CD4-positive, alpha-beta T cell treated with Interferon gamma for 1 hour (primary cell): ENCODE measurements at places on chromosomes 5 and 9.

DNA sequence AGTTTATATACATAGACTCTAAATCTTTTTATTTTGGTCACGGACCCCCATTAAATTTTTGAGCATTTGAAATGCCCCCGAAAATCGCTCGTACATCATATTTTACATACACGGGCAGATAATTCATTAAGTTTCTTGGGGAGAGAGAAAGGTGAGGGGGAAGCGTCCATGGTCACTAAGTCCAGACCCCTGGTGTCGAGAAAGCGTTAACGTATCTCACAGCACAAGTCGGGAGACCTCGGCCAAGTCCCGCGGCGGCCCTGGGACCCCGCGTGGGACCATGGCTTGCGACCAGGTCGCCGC is 794 bp downstream of the PTBP3 start:
- no peak for DNase-seq

DNA sequence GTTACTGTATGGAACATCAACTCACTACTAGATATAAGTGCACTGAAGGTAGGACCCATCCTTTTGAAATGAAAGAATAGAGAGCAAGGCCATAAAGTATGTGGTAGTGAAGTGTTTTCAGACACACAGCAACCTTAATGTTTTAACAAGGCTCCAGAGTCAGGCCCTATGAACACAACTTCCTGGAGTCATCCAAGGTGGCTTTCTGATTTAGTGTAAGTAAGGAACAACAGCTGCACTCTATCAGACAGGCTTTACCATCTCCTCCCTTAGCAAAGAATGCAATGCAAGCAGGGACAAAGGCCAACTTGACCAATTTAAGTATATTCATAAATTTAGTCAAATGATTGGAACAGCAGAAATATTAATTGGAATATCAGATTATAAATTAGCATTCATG is 90.1 kb downstream of the MPDZ start:
- no peak for DNase-seq

GRCh38 chr5:55534436-55535198 is at the start of gene PLPP1:
TSS of gene PLPP1 (minus strand) at chr5:55534964. CDS start at chr5:55534629, 335 bp downstream.
- DNase-seq = peak; percentile 81

DNA sequence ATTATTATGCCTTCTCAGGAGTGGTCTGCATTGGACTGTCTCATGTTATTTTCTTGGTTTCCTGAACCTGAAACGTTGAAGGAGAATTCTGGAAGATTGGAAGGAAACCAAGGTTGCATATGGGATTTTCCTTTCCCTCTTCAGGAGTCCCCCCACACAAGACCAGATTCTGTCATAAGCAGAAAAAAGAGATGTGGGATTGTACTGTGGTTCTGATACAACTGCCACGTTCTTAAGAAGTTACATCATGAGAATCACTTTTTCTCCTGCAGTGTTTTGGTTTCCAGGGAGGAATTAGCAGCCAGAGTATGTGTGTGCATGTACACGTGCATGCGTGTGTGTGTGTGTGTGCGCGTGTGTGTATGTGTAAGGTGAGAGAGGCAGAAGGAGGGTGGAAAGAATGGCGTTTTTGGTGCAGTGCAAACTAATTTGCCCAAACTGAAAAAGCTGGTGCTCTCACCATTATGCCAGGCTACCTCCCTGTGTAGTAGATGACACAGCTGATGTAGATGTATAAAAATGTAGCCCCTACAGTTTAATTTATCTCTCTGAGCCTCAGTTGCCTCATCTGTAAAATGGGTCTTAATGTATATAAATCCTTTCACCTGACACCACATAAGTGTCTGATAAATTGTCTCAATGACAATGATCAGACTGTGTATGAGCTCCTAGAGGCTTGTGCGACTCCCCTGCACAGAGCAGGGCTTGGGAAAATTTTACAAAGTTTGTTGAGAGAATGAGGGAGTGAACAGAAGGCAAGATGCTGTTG is 38.6 kb downstream of the RALGPS1 start:
- no peak for DNase-seq

DNA sequence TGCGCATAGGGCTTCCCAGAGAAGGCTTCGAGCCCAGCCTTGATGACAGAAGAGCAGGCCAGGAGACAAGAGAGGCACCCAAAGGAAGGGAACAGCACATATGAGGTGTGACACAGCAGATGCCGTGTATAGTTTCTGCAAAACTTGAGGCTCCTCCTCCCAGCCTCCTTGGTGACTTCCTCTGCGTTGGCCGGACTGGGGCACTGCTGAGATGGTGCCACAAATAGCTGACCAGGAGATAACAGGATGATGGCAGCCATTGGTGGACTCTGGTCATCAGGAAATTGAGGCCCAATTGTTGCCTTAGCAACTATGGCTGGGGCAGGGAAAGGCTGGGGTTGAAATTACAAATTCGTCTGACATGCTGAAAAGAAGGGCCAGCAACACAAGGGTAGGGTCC is 4.8 kb upstream of the ZNF79 start:
- DNase-seq = no peak

GRCh38 chr9:111008158-111009075 is 29.9 kb downstream of the LPAR1 start:
- no peak for DNase-seq

- DNase-seq = no peak
These were observed 193.5 kb upstream of the EDIL3 start for GRCh38 chr5:84578226-84578625.

DNA sequence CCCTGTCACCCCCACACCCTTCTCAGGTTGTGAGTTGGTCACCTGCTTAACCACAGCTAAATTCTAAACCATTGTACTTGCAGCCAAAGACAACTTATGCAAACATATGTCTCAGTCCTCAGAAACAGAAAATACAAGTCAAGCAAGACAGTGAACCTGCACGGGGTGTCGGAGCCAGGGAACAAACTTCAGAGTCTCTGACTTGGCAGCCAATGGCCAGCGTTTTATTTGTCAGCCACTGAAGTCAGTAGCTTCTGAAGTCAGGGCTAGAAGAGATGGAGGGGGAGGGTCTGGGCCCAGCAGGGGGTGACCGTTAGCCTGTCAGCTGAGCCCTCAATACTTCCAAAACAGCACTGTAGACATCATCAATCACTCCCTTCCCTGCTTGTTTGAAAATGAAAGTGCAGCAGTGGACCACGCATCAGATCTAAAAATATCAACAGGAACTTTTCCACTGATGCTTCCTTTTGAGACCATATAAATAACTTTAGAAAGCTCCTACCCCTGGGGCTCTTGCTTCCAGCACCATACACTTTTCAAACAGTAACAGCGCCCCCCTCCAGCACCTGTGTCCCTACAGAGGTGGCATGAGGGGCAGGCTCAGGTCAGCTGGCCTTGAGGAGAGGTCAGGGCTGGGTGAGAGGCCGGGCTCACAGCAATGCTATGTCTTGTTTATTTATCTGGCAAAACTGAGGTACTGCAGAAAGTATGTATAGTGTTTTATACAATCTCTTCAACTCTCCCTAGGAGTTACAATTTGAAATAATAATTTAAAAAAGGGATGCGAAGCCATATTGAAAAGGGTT is 142.5 kb downstream of the ACER2 start:
- DNase-seq = no peak

- no peak for DNase-seq
These were observed 80.7 kb downstream of the ANKRD55 start for GRCh38 chr5:56152437-56152836.

DNA sequence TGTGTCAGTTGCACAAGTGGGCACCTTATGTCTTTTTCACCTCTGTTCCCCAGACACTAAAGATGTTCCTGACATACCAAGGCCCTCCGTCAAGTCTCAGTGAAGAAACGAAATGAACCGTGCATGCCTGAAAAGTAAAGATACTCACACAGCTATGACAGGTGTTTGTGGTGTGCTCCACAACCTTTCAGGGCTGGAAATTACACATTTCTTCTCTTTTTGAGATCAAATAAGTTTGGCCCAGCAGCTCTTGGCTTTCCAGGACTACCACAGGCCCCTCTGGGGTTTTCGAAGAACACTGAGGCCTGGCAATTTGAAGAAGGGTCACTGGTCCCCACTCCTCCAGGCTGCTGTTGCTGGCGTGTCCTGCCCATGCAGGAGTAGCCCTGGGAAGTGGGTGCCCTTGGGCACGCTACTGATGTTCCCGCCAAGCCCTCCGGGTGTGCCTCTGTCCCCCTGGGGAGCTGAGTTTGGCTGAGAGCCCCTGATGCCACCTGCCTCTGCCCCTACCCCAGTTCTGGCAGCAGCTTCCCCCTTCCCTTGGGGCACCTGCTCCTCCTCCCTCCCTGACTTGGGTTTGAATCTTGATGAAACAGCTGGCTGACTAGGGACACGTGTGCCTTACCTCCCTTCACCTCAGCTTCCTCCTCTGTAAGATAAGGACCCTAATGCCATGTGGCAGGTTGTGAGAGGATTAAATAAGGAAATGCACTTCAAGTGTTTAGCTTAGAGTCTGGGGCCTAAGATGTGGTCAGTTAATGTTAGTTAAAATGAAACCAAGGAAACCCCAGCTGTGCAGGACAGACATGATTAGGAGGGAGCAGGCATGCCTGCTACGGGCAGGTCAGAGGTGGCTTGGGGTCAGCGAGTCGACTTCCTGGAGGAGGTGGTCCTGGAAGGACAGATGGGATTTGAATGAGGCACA is 49.1 kb upstream of the GADD45G start:
- no peak for DNase-seq

GRCh38 chr5:160366230-160366629 is 4.2 kb downstream of the C1QTNF2 start:
- no peak for DNase-seq

GRCh38 chr9:5688109-5688508 is 59.2 kb downstream of the RIC1 start:
- no peak for DNase-seq

GRCh38 chr5:44833249-44833648 is 24.5 kb downstream of the MRPS30 start:
- DNase-seq = no peak

- no peak for DNase-seq
These were observed 148.5 kb downstream of the BNC2 start for GRCh38 chr9:16721972-16722371.

GRCh38 chr5:167853421-167853820 is 438.0 kb upstream of the WWC1 start:
- DNase-seq = no peak

GRCh38 chr5:178495706-178496105 is 94.5 kb downstream of the COL23A1 start:
- DNase-seq = no peak

- DNase-seq = no peak
These were observed 103.3 kb downstream of the ARHGEF28 start for GRCh38 chr5:73729329-73729728.

DNA sequence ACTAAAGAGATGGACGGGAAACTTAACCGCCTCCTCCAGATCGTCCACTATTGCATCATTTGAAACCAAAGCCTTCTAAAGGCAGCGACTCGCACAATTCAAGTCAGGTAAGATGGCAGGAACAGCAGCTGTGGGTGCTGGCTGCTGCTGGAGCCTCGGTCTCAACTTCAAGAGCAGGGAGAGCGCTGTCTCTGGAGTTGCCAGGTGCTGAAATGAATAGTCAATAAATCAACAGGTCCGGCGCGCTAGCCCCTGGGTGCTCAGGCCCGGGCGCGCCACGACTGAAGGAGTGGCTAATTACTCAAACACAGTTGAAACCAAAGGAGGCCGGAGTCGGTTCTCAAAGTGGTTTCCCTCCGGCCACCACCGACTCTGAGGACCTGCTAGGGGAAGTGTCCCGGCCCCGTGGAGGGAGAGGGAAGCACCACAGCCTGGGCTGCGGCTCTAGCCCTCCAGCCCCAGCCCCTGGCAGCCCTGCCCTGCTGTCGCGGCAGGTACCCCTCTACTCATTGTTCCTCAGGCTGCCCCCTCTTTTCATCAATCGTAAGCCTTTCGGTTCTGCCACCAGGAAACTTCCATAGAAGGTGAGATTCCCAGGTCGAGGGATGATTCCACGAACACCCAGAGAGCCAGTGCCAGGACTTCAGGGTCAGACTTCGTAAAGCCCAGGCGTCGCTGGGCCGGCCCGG is 804 bp downstream of the TTC39B start:
- peak; percentile 29 for DNase-seq

GRCh38 chr5:135140446-135141204 is 106.6 kb upstream of the PITX1 start:
- DNase-seq = peak; percentile 72

DNA sequence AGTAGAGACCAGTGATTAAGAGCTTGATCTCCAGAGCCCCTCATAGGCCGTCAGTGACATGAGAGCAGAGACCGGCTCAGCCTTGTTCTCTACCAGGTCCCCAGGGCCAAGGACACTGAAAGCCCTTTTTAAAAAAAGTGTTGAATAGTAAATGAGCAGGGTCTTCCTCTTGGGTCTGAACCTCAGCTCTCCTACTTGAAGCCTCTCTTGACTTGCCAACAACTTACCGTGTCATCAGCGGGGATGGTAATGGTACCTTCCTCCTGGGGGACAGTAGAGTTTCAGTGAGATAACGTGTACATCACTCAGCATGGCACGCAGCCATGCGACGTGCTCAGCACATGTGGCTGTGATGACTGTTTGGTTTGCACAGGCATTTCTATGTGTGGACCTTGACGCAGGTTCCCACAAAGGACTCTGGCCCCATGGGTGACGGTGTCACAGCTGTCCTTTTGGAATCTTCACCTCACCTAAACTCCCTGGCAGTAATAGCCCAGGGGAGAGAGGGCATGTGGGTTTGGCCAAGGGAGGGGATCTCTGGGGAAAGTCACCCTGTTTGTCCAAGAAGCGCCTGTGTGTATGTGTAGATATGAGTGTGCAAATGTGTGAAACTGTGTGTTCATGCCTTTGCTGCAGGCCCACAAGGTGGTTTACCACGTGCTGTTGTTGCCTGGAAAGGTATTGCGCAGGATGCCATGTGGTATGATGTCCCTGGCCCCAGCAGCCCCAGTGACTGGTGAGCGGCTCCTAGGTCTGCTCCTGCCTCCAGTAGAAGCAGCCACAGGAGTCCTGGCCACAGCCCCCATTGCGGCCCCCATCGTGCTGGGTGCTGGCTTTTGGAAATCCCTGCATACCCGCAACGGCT is 18.7 kb downstream of the ERGIC1 start:
- no peak for DNase-seq

GRCh38 chr5:157198277-157198986 is 17.8 kb downstream of the ITK start:
- DNase-seq = peak; percentile 50
